ENCODE measurements at places on chromosomes 1 and 21. TPM values are rescaled to one million over a fixed set of nuclear protein-coding genes. Genes with fewer than 3 reads are reported as not detected.

DNA sequence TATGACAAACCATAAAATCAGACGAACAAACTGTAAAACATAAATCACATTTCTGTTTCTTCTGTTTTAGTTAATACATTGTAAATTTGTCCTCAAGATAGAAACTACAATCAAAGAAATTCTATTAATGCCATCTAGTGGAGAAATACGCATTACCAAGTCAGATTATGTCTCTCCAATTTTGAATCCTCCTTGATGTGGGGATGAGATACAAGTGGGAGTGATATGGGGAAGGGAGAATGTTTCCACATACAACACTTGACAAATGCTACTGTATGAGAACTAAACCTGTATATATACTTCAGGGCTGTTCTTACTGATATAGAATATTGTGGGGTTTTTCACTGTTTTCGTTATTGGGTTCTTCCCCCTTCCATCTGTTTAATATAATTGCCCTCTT lies 2.6 kb downstream of the HFM1 start:
- no peak for DNase-seq
- no peak overlapping the region for H3K4me3 ChIP-seq
- H3K36me3 ChIP-seq, result no peaks in the 10 kb centered on the region

DNA sequence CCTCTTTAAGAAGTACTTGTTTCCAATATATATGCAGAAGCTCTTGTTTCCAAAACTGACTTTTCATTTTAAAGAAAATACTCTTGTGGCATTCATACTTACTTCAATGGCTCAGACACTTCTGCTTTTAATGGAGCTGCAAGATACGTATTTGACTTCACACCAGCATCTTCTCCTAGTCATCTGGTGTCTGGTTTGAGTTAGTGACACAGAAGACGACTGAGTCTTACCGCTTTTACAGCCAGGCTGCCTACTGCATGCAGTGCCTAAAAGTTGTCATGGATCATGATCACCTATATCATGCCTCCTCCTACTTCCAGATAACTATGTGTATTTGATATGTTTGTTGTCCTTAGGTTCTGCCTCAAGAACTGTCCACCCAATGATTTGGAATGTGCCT lies 185.9 kb downstream of the TPR start:
- peaks cover 6% of the 10 kb centered on the region for H3K36me3 ChIP-seq
- DNase-seq, result no peak
- no peaks in the 10 kb centered on the region for H3K4me1 ChIP-seq
- no peak overlapping the region for H3K27ac ChIP-seq
- H3K27me3 ChIP-seq, result no peaks in the 10 kb centered on the region

DNA sequence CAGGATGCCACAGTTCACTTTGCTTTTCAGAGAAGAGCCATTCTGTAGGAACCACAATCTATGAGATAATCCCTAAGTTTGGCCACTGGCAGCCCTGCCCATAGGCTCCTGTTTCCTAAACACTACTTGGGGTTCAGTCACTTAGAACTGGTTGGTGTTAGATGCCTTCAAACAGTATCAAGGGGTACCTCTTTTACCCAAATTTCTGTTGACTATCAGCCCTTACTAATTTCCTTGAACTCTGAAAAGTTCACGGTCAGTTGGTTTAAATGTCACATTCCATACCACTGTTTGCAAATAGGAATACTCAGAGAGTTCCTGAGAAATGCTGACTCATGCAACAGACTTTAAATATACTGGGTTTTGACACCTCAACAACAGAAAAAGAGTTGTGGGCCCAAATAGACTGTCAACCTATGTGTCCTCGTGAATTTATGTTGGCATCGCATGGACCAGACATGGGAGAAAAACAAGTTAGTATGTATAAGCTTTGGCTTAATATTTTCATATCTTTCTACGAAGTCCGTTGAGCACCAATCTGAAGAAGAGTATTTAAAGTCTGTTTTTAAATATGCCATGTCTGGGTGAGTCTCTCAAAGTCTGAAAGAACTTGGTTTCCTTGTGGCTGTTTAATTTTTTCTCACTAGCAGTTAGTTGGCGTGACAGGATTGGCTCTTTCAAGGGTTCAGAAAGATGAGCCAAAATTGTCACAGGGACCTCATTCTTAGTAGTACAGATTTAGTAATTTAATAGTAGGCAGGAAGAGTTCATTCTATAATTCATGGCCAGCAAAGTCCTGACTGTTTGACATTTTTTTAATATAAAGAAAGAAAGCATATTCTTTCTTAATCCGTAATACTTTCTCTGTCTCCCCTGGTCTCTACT lies 56.5 kb upstream of the ZNF326 start:
- no peaks in the 10 kb centered on the region for H3K4me1 ChIP-seq
- no peaks in the 10 kb centered on the region for H3K36me3 ChIP-seq
- no peak overlapping the region for H3K27ac ChIP-seq
- H3K4me3 ChIP-seq, result no peak overlapping the region
- no peak for DNase-seq
- no peaks in the 10 kb centered on the region for H3K27me3 ChIP-seq

GRCh38 chr1:13784971-13785370 lies 85.0 kb downstream of the PRDM2 start:
- no peaks in the 10 kb centered on the region for H3K27me3 ChIP-seq
- H3K36me3 ChIP-seq, result peaks cover 27% of the 10 kb centered on the region
- peaks cover 17% of the 10 kb centered on the region for H3K4me1 ChIP-seq
- H3K4me3 ChIP-seq, result no peak overlapping the region
- H3K27ac ChIP-seq, result no peak overlapping the region

DNA sequence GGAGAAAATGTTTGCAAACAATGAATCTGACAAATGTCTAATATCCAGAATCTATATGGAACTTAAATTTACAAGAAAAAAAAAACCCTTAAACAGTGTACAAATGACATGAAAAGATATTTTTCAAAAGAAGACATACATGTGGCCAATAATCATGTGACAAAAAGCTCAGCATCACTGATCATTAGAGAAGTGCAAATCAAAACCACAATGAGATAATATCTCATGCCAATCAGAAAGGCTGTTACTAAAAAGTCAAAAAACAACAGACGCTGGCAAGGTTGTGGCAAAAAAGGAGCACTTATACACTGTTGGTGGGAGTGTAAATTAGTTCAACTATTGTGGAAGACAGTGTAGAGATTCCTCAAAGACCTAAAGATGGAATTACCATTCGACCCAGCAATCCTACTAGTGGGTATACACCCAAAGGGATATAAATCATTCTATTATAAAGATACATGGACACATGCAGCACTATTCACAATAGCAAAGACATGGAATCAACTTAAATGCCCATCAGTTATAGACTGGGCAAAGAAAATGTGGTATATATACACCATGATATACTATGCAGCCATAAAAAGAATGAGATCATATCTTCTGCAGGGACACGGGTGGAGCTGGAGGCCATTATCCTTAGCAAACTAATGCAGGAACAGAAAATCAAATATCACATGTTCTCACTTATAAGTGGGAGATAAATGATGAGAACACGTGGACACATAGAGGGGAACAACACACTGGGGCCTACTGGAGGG lies 123.2 kb downstream of the PTPRC start:
- H3K27me3 ChIP-seq, result no peaks in the 10 kb centered on the region
- H3K4me3 ChIP-seq, result no peak overlapping the region
- no peak overlapping the region for H3K27ac ChIP-seq
- H3K36me3 ChIP-seq, result no peaks in the 10 kb centered on the region
- no peak for DNase-seq

GRCh38 chr21:29257701-29258100 lies 41.0 kb upstream of the BACH1 start:
- no peaks in the 10 kb centered on the region for H3K36me3 ChIP-seq
- H3K4me3 ChIP-seq, result no peak overlapping the region
- no peaks in the 10 kb centered on the region for H3K27me3 ChIP-seq
- DNase-seq, result no peak
- peaks cover 2% of the 10 kb centered on the region for H3K4me1 ChIP-seq

DNA sequence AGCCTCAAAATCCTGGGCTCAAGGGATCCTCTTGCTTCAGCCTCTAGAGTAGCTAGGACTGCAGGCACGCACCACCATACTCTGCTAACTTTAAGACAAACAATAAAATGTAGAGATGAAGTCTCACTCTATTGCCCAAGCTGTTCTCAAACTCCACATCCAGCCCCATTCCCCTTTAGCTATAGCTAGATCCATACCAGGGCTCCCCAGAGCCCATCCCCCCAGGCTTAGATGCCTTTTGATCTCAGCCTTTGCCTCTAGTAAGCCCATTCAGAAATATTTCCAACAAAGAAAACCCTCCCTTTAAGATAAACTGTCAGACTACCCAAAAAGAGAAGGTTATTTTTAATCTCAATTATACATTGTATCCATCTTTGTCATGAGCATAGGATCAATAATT lies 325.4 kb downstream of the CHRM3 start:
- no peaks in the 10 kb centered on the region for H3K36me3 ChIP-seq
- H3K4me3 ChIP-seq, result no peak overlapping the region
- no peak for DNase-seq
- no peaks in the 10 kb centered on the region for H3K4me1 ChIP-seq
- no peaks in the 10 kb centered on the region for H3K27me3 ChIP-seq

DNA sequence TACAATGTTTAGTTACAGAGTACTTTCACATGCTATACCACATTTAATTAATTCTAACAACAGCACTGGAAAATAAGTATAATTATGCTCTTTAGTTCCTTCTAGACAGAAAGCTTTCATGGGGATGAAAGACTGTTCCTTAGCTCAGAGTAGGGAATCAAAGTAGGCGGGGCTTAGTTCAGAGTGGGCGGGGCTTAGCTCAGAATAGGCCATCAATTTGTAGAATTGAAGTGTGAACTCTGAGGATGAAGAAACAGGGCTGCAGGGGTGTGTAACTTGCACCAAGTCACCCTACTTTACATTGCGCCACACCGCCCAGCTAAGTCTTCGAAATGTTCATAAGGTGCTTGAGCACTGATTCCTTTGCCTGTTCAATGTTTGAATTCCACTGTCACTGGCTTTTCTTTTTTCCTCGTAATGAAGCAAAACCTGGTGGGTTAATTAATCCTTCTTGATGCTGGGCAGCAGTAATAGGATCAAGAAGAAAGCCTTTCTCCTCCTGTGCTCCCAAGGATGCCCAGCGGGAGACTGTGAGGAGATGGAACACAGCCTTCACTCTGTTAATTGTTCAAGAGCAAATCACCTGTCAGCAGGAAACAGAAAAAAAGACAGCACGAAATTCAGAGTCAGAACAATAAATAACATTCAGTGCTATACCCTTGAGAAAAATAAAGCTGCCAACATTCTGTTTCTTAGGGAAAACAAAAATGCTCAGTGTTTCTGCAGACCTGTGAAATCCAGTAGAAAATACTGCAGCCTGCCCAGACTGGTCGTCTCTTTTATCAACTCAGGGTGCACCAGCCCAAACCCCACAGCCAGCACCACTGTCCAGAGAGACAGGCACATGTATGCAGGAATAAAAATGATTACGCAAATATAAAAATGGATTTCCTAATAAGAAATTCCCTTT lies 66.5 kb upstream of the CAMK1G start:
- H3K4me1 ChIP-seq, result no peaks in the 10 kb centered on the region
- H3K27me3 ChIP-seq, result no peaks in the 10 kb centered on the region
- H3K27ac ChIP-seq, result no peak overlapping the region
- no peak overlapping the region for H3K4me3 ChIP-seq

DNA sequence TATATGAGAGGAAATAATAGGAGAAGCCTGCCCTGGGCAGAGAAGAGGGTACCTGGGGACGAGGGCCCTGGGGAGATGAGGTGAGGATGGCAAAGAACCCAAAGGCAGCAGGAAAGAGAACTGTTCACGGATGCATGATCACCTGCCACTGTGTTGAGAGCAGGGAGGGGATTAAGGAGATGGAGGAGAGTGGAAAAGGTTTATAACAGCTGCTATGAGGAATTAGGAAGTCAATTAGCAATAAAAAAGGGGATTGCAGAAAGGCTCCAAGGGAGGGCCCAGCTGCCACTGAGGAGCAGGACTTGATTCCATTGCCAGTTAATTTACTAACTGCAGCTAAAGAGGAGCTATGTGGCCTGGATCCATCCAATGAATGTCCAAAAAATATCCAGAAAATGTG lies 61.1 kb downstream of the GFI1 start:
- H3K4me1 ChIP-seq, result no peaks in the 10 kb centered on the region
- H3K27ac ChIP-seq, result no peak overlapping the region
- H3K36me3 ChIP-seq, result no peaks in the 10 kb centered on the region
- no peak for DNase-seq
- no peak overlapping the region for H3K4me3 ChIP-seq

- H3K36me3 ChIP-seq, result no peaks in the 10 kb centered on the region
- H3K4me3 ChIP-seq, result no peak overlapping the region
- H3K27me3 ChIP-seq, result no peaks in the 10 kb centered on the region
- no peak overlapping the region for H3K27ac ChIP-seq
Observed at GRCh38 chr1:173422456-173422976, 54.6 kb upstream of the PRDX6 start.

- H3K27me3 ChIP-seq, result no peaks in the 10 kb centered on the region
- H3K4me3 ChIP-seq, result no peak overlapping the region
Observed at GRCh38 chr21:32383812-32384211, 9.0 kb downstream of the URB1 start.

GRCh38 chr1:204499511-204500468 lies 5.2 kb upstream of the PIK3C2B start:
- H3K27me3 ChIP-seq, result no peaks in the 10 kb centered on the region
- DNase-seq, result no peak
- peaks cover 7% of the 10 kb centered on the region for H3K4me1 ChIP-seq
- no peak overlapping the region for H3K4me3 ChIP-seq

DNA sequence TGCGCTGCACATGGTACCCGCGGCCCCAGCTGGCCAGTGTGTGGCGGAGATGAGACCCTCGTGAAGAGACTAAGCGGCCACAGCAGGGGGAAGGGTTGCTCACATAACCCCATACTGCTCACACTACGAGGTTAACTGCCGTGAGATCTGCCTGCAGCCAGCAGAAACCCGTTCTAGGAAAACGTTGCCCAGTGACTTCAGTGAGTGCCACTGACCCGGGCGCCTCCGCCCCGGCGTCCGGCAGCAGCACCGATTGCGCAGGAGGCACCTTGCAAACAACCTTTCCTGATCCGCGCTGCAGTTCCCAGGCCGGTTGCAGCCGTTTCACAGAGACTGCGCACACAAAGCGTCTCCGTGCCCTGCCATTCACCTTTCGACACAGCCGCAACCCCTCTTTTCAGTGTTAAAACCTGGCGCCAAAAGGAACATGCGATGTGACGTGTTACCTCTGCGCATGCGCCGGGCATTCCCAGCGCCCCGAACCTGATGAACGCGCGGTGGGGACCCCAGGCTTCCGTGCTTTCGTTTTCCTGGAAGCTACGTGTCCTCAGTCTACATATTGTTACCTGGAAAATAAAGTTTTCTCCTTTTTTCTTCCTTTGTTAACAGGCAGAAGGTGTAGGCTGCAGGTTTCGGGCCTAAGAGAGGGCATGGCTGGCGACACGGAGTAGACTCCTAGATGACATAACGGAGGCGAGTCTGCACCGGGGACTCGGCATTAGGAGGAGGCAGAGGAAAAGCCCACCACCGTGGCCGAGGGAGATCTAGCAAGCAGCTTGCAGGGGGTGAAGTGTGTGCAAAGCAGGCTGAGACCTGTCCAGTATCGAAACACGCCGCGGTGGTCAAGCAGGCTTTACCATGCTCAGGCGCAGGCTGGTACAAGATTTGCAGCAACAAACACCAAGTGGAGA lies 8.9 kb downstream of the VPS26C start:
- no peaks in the 10 kb centered on the region for H3K27me3 ChIP-seq
- H3K4me3 ChIP-seq, result peak overlapping the region; percentile 61
- peak; percentile 64 for DNase-seq
- H3K4me1 ChIP-seq, result peaks cover 32% of the 10 kb centered on the region
- peak overlapping the region; percentile 83 for H3K27ac ChIP-seq

Gene ABCG1
- 60.6 TPM for total RNA-seq

Gene MRPL37
- 33.5 TPM for total RNA-seq

Gene DDX20
- total RNA-seq, result 9.4 TPM

Gene ADAMTS4
- 1.4 TPM for total RNA-seq

Gene LCE3E
- total RNA-seq, result not detected

Gene ATP6V1G3
- not detected for total RNA-seq

Gene STIL
- 3.1 TPM for total RNA-seq

Gene RAD54L
- 2.1 TPM for total RNA-seq

Gene AMY2B
- total RNA-seq, result 65.8 TPM

Gene TRIM17
- total RNA-seq, result 1.2 TPM

Data from upper lobe of left lung (tissue), 6 donors.